Stimulated activated CD8-positive, alpha-beta memory T cell treated with anti-CD3 and anti-CD28 coated beads, Interleukin-15, amount 100 ng/mL, for 24 hours (primary cell): ENCODE measurements at places on chromosomes 2 and 18.

DNA sequence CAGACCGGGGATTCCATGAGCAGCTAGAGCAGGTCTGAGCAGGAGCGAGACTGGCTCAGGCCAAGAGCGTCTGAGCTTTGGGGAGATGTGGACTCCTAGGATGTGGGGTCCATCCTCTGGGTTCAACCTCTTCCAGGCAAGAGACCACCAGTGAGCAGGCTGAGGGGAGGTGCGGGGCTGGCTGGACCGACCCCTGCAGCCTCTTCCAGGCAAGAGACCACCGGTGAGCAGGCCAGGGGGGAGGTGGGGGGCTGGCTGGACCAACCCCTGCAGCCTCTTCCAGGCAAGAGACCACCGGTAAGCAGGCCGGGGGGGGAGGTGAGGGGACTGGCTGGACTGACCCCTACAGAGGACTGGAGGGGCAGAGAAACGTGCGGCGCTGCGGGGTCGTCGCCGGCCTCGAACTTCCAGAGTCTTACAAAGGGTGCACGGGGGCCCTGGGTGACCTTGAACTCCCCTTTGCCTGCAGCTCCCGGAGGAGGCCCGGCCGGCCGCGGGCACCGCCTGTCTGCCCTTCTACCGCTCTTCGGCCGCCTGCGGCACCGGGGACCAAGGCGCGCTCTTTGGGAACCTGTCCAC is 63.4 kb downstream of the TPO start:
- no peak for DNase-seq

DNA sequence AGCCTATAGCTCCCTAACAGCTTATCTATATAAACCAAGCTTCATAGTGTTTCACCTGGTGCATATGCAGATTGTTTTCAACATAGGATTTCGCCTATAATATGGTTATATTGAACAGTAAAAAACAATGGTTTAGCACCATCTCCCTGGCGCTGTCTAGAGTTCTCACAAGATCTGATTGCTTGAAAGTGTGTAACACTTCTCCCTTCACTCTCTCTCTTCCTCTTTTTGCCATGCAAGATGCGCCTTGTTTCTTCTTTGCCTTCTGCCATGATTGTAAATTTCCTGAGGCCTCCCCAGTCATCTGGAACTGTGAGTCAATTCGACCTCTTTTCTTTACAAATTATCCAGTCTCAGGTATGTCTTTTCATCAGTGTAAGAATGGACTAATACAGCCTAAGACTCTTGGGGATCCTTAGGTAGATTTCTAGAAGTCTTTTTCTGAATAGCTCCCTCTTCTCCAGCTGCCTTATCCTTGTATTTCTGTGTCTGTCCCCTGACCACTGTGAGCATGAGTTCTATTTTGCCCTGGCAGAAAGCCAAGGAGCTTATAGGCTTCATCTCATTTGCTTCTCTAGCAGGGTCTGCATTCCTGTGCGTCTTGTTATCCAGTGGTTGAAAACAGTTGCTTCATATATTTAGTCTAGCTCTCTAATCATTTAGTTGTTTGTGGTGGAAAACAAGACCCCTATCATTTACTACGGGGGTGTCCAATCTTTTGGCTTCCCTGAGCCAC is 401.6 kb downstream of the GPD2 start:
- no peak for DNase-seq

DNA sequence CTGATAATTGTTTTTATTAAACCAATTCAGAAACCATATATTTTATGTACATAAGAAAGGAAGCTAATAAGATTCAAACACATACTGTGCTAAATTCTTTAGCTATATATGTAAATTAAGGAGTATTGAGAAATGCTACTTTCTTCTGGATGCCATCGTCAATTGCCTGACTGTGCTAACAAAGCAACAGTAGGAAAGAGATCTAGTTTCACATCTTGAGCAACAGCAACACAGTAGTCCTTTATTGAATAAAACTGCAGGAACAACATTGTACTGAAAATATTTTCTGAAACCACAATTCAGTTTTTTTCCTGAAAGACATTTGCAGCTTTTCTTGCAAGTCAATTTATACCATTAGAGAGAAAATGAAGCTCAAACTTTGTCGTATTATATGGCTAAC is 1404.9 kb upstream of the SLC39A10 start:
- DNase-seq = no peak

DNA sequence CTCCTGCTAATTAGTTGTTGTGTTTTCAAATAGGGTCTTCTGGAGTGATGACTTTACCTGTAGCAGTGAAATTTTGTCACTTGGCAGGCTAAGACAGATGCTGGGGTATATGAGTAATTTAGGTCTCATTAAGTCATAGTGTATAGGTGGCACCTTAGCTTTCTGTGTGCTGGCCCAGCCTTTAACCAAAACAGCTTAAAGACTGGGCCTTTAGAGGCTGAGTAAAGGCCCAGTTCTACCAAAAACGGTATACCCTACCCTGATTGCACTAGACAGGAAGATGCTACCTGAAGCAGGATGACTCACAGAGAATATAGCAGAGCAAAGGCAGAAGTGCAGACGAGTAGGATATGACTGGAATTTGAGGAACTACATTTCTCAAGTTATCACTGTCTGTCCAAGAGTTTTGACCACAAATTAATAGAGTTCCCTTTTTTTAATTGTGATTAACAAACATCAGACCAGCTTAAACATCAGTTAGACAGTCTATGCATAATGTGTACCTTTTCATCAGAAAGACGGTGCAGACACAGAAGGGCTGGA is 337.9 kb upstream of the SALL3 start:
- DNase-seq = no peak

- no peak for DNase-seq
These were observed 170.6 kb downstream of the FIGN start for GRCh38 chr2:163565192-163565591.

DNA sequence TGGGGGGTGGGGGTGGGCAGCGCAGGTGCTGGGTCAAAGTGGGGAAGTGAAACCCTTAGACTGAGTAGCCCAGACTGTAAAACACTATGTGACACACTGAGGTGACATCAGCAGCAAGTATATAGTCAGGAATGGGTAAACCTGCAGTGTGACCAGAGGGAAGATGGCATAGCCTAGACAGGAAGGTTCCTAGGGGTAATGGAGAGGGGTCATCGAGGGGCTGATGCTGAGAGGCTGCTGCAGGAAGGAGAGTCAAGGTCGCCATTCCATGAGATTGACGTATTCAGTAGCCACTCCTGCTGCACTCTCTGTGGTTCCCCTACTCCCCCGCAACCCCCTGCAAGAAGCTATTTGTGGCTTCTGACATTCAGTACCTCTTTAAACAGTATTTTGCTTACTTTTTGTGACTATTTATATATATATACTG is 111.7 kb downstream of the CHST9 start:
- DNase-seq = no peak

- no peak for DNase-seq
These were observed 18.1 kb downstream of the DTNB start for GRCh38 chr2:25655316-25655715.

- DNase-seq = no peak
These were observed 189.4 kb downstream of the GPD2 start for GRCh38 chr2:156625360-156626170.

DNA sequence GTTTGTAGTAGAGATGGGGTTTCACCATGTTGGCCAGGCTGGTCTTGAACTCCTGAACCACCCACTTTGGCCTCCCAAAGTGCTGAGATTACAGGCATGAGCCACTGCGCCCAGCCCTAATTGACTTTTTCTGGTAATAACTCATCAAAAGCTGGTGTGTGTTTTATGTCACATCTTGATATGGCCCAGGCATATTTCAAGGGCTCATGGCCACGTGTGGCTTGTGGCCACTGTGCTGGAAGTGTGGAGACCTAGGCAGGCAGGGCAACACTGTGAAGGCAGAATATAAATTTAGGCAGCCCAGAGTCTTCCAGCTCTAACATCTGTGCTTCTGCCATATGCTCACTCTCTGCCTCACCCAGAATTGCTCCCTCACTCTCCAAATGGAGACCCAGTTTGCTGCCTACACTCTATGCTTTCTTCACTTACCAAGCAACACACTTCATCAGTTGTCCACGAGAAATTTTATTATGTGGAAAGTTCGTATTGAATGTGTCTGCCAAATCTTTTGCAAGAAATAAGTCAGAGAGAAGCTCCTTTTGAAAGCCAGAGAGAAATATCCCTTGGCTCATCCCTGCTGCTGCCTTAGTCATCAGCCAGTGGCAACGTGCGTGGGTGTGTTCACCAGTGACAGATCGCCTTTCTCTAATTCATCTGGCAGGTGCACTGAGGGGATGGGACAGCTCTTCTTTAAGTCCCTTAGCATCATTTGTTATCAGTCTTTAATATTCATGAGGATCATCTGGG is 129.4 kb upstream of the CXCR4 start:
- no peak for DNase-seq

DNA sequence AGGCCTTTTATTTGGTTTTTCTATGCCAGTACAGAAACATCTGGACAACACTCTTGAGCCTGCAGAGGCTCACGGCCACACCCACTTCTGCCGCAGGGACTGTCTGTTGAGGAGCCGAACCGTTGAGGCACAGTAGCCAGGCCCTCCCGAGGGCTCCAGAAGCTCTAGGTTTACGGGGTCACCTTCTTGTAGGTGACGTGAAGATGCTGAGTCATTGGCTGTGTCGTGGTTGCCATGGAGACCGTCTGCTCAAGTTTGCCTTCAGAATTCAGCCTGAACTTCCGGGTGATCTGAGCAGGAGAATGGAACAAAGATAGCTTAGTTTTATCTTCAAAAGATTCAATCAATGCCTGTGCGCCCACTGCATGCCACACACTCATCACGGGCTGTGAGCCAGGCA is 25.9 kb downstream of the BOK start:
- no peak for DNase-seq

DNA sequence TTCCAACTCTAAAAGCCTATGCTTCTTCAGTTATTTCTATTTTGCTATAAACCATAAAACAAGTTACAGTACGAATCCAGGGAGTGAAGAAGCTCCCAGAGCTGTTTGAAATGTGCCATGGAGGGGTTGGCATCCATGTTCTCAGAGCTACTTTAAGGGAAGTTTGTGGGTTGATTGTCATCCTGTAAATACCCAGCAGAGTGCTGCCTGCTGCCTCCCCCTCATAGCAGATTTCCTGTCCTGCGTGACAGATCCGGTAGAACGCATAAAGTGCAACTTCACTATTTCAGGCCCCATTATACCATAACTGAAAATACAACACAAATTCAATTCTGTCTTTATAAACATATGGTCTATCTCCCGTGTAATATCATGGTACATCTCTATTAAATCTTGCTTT is 114.4 kb downstream of the CTNNA2 start:
- no peak for DNase-seq
